ENCODE measurements at places on chromosomes 11 and 22. TPM values are rescaled to one million over a fixed set of nuclear protein-coding genes. Genes with fewer than 3 reads are reported as not detected.

IFITM10 gene
- total RNA-seq = 1.1 TPM

DNA sequence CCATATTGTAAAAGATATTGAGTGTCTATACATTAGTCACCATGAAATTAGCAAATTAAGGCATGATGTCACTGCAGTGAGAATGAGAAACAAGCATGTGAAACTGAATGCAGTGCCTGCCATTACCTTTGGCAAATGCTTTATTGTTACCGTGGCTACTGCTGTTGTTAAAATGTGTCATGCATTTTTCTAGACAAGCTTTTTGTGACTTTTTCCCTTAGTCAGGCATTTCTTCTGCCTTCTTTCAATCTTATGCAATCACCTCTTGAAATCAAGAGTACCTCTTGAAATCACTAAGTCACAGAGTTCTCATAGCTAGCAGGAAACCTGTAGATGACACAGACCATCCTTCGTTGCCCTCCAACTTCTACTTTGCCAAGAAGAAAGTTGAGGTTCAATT is 461.7 kb upstream of the TENM4 start:
- DNase-seq = no peak

DNA sequence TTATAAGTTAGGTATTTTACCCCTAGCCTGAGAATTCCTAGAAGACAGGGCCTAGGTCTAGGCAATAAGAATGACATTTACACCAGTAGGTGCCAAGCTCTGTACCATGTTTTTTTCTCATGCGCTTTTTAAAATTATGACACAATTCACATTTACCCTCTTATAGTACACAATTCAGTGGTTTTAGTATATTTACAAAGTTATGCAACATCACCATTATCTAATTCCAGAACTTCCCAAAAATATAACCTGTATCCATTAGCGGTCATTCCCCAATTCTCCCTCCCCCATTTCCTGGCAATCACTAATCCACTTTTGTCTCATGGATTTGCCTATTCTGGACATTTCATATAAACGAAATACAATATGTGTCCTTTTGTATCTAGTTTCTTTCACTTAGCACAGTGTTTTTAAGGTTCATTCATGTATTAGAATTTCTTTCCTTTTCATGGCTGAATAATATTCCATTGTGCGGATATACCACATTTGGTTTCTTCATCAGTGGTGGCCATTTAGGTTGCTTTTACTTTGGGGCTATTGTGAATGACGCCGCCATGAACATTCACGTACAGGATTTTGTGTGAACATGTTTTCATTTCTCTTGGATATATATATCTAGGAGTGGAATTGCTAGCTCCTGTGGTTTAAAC is 92.4 kb downstream of the MICAL2 start:
- DNase-seq = no peak

TRABD gene
- 70.0 TPM for total RNA-seq

DNA sequence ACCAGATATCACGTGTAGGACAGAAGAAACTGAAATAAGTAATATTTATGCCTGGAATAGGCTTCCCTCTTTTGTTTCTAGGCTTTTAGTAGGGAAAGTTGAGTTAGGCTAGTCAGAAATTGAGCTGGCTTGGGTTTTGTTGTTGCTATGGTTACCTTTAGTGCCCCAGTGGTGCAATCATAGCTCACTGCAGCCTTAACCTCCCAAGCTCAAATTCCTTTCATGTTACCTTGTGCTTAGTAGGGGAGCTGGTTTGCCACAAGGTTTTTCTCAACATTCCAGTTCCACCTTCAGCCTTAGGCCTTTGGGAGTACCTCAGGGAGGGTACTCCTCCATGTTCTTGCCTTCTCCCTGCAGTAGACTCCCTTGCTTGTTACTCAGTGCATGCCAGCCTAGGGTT is 69.1 kb upstream of the SUSD2 start:
- DNase-seq = no peak

MMP12 gene
- total RNA-seq = not detected

GRCh38 chr11:4821021-4821420 is at the start of gene OR51F2:
OR51F2 (plus strand) TSS chr11:4821321; CDS start chr11:4821422, 101 bp downstream.
- no peak for DNase-seq

- no peak for DNase-seq
Measured at GRCh38 chr11:11960687-11961086, 47.7 kb downstream of the DKK3 start.

DNA sequence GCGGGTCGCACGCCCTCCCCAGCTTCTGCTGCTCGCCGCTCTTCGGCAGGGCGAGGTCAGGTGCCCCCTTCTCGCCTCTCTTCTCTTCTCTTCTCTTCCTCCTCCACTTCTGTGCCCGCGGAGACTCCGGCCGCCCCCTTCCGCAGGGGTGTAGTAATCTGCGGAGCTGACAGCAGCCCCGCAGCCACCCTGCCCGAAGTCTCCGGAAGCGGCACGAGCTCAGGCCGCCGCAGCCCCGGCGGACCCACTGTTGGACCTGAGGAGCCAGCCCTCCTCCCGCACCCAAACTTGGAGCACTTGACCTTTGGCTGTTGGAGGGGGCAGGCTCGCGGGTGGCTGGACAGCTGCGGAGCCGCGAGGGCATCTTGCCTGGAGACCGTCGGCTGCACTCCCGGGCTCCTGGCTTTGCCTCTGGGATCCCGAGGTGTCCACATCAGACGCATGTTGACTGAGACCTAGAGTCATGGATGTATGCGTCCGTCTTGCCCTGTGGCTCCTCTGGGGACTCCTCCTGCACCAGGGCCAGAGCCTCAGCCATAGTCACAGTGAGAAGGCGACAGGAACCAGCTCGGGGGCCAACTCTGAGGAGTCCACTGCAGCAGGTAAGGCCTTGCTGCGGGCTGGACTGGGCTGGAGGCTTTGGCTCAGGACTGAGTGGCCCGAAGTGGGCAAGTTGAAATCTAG is 486 bp downstream of the STIM1 start:
- DNase-seq = peak; percentile 66
